NCI-H2227 treated with DMSO at 0.1 percent for 48 hours (cell line): ENCODE measurements at places on chromosomes 5 and 9.

DNA sequence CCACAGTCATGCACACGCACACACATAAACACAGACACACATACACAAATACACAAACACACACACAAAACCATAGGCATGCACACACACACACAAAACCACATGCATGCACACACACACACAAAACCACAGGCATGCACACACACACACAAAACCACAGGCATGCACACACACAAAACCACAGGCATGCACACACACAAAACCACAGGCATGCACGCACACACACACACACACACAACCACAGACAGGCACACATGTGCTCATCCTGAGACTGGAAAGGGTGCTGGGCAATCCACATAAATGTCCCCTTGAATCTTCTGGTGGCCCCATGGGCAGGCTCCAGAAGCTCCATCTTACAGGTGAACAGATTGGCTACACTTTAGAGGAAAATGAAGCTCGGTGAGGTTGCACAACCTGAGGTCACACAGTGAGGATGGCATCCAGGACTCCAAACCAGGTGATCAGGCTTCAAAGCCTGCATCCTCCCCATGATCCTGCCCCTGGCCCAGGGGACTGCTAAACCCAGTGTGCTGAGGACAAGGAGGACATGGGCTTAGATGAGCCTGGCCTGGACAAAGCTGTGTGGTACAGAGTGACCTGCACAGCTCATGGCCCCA is 144.8 kb downstream of the GADD45G start:
- DNase-seq = no peak

- no peak for DNase-seq
Measured at GRCh38 chr5:156920042-156920860, 42.8 kb downstream of the TIMD4 start.

- no peak for DNase-seq
Measured at GRCh38 chr5:140322751-140323731, 20.1 kb upstream of the PFDN1 start.

GRCh38 chr9:34719021-34719768 is 9.3 kb upstream of the CCL21 start:
- no peak for DNase-seq

- no peak for DNase-seq
Measured at GRCh38 chr5:80140496-80140895, 105.3 kb downstream of the THBS4 start.

- no peak for DNase-seq
Measured at GRCh38 chr5:170755679-170756456, 27.7 kb upstream of the GABRP start.

GRCh38 chr5:111134087-111134486 is 41.9 kb downstream of the WDR36 start:
- DNase-seq = no peak

DNA sequence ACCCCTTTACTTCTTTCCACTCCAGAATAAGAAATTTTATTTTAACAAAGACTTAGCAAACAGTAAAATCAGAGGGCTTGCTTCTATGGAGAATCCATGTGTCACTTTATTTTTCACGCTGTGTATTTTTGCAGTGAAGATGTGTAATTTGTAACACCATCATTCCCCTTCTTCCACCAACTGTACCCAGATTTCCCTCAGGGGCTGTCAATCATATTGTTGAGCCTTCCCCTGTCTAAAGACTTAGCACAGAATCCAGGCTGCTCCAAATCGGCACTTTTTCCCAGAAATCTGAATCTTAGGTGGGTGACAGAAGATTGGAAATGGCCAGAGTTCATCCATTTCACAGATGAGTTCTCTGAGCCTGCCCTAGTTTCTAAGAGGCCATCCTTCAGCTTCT is 115.9 kb downstream of the GNAQ start:
- no peak for DNase-seq

GRCh38 chr9:21796768-21797167 is 5.7 kb upstream of the MTAP start:
- no peak for DNase-seq

DNA sequence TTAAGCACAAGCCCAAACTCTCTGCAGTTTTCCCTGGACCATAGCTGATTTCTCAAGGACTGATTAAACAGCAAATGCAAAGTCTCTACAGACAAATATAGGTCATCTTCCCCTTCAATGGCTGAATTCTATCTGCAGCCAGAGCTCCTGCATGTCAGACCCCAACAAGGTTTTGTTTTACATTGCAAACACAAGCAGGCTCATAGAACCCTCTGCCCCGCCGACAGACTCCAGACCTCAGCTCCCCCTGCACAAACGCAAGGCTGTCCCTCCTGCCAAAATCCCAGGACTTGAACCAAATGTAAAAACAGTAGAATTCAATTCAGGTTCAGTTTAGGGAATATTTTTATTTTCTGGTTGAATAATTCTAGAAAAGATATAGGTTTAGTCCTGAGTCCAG is 526.7 kb upstream of the TRPC7 start:
- no peak for DNase-seq

GRCh38 chr5:158801268-158801667 is 298.4 kb downstream of the EBF1 start:
- DNase-seq = no peak

DNA sequence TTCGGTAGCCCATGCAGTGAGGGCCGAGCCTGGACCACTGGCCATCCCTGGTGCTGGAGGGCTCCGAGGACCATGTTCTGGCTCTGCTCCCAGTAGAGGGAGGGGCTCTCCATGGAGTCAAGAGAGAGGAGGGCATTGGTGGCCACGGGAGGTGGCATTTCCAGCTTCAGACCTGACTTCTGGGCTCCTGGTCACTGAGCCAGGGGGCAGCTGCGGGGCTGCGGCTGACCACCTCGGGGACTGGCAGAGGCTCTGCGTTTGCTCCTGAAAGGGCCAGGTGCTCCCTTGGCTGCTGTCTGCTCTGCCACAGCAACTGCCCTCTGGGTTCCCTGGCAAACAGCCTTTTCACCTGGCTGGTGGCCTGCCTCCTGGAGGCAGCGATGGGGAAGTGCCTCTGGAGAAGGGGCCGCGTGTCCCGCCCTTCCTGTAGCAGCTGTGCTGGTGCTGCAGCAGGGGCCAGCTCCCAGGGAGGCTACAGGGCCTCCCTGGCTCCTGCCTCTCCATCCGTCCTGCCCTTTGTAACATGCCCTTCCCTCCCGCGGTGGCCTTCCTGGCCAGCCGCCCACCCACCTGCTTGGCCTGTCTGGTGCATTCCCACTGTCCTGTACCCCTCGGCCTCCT is 144.6 kb downstream of the CACNA1B start:
- DNase-seq = no peak

DNA sequence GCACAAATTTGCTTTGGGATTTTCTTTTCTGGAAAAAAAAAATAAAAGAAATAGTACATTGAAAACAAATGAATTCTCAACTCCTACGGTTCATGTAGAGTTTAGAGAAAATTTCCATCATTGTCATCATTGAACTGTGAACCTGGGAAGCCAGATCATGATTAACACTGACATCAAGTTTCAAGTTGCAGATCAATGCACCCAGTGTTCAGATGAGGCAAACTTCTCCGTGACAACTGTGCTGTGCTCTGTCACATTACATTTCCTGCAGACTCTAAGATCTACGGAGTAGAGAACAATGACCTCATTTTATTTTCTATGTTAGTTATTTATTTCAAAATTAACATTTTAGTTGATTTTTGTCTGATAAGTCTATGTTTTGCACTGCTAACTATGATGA is 99.7 kb downstream of the MAP1B start:
- DNase-seq = no peak

- no peak for DNase-seq
Measured at GRCh38 chr9:83012168-83012921, 50.6 kb downstream of the RASEF start.

GRCh38 chr9:69093471-69094103 is 58.0 kb downstream of the FXN start:
- DNase-seq = no peak

DNA sequence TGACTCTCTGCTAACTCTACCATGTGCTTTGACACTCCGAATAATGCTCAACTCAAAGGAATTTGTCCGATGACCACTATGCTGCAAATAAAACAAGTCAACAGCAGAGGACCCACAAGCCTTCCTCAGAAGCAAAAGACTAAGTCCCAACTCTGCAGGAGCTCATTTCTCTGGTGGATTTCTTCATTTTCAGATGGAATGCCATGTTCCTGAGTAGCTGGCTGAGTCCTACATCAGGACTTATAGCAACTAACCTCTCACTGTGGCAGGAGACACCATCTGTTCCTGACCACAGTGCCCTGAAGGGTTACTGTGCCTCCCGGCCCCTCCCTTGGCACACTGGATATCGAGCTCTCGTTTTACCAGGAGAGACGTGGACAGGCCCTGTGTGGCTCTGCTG is 20.8 kb downstream of the LHFPL2 start:
- no peak for DNase-seq
